Stimulated activated CD4-positive, alpha-beta T cell treated with anti-CD3 and anti-CD28 coated beads, Interleukin-4, amount 100 ng/mL, for 48 hours (primary cell): ENCODE measurements at places on chromosomes 2 and 18.

DNA sequence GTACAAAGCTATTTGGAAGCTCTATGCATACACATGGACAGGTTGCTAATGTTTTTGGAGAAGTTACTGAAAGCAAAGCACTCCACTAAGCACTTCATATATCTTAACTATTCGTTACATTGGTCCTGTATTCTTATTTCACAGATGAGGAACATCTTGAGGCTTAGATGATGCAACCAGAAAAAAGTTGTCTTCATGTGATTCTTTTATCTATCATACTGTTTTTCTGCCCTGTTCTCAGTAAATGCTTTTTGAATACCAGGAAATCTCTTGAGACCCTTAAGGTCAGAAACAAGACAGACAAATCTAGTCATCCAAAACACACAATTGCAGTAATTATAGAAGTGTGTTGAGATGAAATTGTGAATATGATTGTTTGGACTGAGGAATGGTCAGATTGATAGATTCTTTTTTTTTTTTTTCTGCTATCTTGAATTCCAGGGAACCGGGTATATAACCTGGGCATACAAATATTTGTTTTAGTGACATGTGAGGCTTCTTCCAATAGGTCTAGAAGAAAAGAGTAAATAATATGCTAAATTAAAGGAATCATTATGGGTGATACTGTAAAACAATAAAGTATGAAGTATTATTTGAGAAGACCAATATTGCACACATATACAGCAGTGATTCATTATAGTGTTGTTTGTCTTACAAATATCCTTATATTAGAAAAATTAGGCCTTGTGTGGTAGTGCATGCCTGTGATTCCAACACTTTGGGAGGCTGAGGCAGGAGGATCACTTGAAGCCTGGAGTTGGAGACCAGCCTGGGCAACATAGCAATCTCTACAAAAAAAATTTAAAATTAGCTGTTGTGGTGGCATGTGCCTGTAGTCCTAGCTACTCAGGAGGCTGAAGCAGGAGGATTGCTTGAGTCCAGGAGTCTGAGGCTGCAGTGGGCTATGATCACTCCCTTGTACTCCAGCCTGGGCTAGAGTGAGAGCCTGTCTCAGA is 33.7 kb downstream of the EHBP1 start:
- no peak for DNase-seq

DNA sequence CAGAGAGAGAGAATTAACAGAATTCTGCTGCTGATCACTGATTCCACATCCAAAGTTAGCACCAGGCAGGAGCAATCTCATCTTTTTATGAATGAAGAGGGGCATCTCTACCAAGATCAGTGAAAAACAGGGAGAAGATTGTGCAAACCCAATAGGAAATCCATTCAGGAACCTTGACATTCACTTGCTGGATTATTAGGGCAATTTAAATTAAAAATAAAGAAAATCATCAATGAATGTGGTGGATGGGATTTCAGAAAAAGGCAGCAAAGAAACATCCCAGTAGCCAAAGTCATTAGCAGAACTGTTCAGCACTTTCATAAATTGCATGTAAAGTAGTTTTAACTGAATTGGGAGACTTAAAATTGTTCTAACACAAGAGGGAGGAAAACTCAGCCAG is 423.2 kb downstream of the TGIF1 start:
- no peak for DNase-seq

- DNase-seq, result no peak
Observed at GRCh38 chr2:162972383-162972782, 133.8 kb upstream of the KCNH7 start.

DNA sequence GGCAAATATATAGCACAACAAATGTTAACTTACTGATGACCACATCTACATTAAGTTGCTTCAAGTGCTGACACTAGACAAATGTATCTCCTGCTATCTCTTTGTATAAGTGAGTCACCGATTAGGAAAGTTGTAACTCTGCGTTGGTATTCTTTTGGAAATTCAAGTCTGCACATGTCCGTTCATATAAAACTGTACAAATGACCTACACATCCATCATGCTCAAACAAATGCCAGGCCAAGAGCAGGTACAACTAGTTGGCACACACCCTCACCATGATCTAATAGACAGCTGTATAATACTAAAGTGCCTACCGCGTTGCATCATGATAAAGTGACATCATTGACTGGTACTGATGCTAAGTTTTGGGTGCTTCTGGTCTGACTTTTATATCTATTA is 141.1 kb downstream of the RBMS1 start:
- DNase-seq, result no peak

- peak; percentile 98 for DNase-seq
Observed at GRCh38 chr2:208254871-208255556, at the start of gene IDH1. Gene IDH1 (minus strand): TSS chr2:208255071. CDS start chr2:208251551, 3,520 bp downstream.

- no peak for DNase-seq
Observed at GRCh38 chr2:197759625-197760292, 25.4 kb downstream of the BOLL start.

GRCh38 chr18:55634545-55634944 is 46.6 kb upstream of the TCF4 start:
- DNase-seq, result no peak

GRCh38 chr2:108593547-108594098 is 59.4 kb downstream of the LIMS1 start:
- DNase-seq, result no peak

DNA sequence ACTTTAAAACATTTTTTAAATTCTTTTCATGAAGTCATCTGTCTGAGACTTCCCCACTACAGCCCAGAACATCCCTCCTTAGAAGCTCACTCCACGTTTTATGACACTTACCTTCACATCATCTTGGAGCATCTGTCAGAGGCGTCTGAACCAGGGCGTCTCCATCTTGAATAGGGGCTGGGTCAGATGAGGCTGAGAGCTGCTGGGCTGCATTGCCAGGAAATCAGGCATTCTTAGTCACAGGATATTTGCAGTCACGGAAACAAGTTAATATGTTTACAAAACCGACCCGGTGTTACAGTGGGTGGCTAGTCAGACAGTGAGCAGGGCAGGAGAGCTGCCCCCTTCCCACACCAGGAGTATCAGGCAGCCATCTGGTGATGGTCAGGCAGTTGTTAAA is 456.5 kb downstream of the FBXO15 start:
- DNase-seq, result no peak

GRCh38 chr2:83970217-83970929 is 488.7 kb downstream of the SUCLG1 start:
- no peak for DNase-seq

GRCh38 chr2:196957442-196957841 is 30.9 kb upstream of the PGAP1 start:
- DNase-seq, result no peak

DNA sequence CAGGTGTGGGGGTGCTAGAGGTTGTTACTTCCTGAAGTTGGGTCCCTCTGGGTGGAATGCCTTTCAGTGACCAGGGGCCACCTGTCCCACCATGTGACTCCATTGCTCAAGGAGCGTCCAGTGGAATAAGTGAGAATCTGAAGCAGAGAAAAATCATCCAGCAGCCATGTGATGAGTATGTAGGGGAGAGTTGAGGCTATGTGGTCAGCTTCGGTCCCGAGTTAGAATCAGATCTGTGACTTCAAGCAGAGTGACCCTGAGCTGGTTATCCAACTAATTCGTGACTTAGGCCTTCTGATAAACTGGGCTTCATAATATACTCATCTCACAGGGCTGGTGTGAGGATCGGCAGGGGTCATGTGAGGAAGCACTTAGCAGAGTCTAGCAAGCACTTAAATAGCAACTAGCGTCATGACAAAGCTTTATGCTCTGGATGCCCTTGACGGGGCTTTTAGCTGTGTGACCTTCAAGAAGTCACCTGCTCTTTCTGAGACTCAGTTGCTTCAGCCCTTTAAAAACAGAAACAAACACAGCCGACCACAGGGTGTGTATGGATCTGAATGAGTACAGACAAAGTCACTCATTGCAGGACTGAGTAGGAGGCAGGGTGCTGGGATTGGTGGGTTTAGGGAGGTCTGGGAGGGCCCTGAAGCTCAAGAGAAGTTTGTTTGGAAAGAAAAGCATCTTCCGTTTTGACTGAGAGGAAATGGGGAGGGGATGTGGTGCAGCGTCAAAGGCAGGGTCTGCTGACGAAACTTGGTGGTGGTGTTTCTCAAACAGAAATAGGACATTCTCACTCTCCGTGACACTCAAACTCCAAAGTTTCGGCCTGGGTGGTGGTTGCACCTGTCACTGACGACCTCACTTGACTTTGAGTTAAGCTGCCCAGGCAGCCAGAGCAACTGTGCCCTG is 264.0 kb upstream of the CXCR4 start:
- peak; percentile 81 for DNase-seq

- DNase-seq, result peak; percentile 37
Observed at GRCh38 chr2:160493227-160494028, at the start of gene RBMS1. Gene RBMS1 (minus strand): TSS chr2:160493807. CDS start chr2:160493363, 444 bp downstream.

GRCh38 chr18:36665952-36666351 is 162.8 kb downstream of the TPGS2 start:
- DNase-seq, result no peak

DNA sequence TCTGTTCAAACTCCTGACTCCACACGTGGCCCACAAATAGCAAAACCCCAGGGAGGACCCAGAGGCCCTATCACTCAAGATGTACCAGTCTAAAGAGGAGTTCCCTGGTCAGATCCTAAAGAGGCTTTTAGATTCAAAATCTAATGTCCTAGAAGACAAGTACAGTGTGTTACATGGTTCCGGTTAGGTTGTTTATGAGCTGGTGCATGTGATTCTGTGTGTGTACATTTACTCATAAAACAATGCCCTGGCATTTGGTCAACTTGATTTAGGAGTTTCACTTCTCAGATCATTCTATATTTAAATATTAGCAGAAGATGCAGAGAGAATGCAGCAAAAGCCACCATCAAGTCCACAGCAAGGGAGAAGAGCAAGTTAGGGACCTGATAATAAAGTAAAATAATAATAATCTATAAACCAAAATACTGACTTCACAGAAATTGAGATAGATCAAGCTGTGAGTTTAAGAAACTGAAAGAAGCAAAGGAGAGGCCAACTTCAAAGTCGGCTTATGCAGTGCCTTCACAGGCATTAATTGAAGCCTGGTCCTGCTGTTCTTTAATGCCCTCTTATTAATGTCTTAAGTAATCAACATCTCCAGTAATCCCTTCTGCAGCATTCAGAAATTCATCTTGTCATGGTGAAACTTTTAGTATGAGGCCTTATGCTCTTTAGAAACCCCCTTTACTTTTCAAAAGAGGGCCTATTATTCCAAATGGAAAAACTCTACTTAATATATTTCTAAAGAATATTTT is 4.2 kb upstream of the AP1S3 start:
- DNase-seq, result no peak

DNA sequence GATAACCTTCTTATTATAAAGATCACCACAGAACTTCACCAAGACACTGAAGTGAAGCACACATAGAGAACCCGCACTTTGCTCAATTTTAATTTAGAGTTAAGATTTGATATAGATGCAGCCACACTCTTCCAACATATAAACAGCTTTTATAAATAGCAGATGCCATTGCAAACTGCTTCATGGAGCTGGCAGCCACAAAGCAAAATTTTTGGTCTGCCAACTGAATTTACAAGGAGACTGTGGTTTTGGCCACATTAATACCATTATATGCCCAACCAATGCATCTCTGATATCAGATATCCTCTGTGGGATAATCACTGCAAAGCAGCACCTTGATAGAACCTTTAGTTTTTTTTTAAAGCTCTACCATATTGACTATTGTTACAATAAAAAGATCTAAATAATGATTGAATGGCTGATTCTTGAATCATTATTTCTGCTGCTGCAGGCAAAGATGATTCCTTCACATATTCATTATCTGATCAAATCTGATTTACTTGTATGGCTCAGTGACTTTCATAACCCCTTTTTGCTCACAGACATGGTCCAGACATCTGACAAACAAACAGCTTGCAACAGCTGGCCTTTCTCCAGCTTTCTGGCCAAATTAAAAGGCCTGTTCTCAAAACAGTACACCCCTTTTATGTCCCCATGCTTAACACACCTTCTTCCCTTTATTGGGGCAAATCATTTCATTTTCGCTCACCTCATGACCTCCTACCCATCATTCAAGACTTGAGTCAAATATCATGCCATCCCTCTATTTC is 88.4 kb downstream of the METTL4 start:
- DNase-seq, result no peak

GRCh38 chr18:30544141-30544540 is 498.4 kb downstream of the DSC3 start:
- no peak for DNase-seq

GRCh38 chr18:10562773-10563160 is 36.9 kb downstream of the NAPG start:
- DNase-seq, result no peak

DNA sequence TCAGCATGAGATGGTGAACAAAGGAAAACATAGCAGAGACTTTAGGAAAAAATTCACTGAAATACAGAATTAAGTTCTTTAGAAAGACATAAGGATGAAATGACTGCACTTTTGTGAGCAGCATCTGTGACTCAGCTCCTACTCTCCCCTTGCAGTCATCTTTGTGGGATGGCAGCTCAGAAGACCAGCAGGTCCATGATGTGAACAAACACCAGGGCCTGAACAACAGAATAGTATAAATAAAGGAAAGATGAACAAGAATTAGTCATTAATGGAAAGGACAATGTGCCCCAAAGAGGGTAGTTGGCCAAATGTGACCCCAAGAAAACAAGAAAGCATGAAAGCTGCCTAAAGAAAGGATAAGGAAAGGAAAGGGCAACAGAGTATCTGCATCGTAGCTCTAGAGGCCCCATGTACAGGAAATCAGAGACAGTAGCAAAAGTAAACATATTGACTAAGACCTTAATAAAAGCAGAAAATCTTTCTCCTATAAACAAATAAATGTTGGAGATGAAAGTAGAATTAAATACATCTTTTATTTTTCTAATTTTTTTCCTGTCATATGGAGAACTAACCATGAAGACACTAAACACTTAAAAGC is 318.0 kb downstream of the ZEB2 start:
- DNase-seq, result no peak

DNA sequence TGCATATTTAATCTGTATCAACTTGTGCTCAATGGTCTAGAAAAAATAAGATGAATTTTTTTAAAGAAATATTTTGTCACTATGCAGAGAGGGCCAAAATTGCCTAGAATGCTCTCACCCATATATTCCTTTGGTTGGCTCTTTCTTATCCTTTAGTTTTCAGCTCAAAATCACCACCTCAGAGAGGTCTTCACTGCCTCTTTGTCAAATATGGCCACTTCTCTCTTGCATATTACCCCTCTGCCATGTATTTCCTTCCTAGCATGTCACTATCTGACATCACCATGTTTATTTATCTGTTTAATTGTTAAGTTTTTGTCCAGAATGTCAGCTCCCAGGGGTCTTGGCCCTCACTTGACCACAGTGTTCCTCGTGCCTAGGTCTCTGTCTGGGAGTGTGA is 535.2 kb upstream of the CDH2 start:
- no peak for DNase-seq

- no peak for DNase-seq
Observed at GRCh38 chr2:43039376-43040080, 186.9 kb downstream of the ZFP36L2 start.

DNA sequence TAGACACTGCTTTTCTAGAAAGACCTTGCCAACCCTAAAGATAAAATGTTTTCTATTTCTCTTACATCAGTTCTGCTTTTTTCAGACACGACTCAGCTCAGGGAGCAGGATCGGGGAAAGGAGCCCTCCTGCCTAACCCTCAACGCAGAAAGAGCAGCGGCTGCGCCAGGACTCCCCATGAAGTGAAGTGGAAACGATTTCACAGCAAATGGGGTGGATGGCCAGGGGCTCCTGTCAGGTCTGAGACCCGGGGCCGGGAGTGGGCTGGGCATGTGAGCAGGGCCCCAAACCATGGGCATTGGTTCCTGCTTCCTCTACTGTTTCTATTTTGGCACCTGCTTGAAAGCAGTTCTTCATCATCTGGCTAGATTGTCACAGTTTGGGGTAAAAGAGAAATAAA is 89.4 kb upstream of the PXDN start:
- DNase-seq, result no peak
